AG04450 (cell line): ENCODE measurements at places on chromosomes 2 and 18.
A peak's percentile ranks its signal among the peaks of the same experiment; 100 is the strongest.

DNA sequence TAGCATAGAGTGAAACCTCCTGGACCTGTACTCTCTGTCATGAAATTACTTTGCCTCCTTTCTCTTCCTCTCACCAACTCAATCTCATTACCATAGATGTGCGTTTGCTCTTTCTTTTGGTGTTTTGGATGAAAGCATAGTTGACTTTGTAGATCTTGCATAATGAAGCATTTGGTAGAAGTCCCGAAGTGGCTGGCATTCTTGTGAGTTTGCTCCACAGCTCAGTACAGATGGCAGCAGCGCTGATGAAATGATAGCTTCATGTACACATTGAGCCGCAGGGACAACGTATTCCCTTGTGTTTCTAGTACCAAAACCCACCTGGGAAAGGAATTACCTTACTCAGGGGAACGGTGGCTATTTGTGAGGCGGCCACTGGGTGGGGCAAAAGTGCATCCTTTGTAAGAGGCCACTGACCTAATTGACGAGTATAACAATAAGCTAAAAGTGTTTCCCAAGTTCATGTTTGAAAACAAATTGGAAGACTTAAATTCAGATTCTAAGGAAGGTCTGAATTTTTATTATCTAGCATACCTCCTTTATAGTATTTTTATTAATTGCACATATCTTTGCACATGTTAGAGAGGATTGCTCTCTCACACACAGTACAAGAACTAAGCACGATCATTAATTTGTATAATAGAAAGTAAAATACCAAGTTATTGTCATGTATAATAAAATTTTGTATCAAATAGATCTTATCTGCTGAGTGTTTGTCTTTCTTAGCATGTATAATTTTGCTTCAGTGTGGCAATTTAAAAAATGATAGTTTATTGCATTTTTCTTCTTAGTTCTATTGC is 25.4 kb upstream of the CDH7 start:
- no peak for DNase-seq

DNA sequence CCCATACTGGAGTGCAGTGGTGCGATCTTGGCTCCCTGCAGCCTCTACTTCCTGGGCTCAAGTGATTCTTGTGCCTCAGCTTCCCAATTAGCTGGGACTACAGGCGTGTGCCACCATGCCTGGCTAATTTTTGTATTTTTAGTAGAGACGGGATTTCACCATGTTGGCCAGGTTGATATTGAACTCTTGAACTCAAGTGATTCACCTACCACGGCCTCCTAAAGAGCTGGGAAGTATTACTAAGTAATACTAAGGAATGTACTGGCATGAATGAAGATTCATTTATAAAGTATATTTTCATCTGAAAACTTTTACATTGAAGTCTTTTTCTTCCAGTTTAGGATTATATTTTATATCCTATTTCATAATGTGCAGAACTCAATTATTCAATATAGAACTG is 38.1 kb downstream of the NUP35 start:
- DNase-seq, result peak; percentile 30

DNA sequence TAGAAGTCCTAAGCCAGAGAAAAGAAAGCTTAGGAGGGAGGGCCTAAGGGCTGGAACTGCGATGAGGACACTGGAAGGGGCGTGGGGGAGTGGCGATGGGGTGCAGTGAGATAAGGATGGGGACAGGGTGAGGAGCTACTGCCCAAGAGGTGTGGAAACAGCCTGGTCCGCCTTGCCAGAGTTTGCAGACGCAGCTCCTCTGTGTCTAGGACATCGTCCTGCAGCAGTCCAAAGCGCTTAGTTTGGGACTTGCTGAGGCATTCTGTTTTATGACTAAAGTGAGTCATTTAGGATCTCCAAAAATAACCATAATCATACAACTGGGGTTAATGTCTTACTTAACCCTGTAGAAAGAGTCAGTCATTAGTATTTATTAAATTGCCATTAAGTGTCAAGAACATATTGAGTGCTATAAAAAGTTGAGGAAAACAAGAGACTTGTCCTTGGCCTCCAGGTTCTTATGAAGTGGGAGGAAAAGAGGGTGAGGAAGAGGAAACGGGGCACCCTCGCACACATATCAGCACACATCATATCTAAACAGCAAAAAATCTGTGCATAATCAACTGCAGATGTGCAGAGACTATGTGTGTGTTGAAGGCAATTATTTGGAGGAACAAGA is 74.8 kb downstream of the CDK15 start:
- no peak for DNase-seq

DNA sequence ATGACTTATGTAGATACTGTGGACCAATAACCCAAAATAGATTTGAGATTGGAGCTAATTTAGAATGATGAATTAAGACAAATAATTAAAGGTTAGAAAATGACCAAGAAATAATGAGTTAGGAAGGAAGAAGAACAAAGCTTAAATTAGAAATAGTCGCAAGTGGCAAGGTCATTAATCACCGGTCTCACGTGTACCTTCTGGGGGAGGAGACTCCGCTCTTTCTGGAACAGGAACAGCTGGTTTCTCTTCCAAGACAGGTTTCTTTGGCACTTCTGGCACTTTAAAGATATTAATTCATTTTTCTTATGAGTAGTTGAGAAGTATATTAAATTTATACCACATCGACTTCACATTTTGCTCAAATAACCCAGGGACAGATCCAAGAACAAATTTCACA is 156.7 kb downstream of the TTN start:
- no peak for DNase-seq

GRCh38 chr2:25899404-25899970 is 21.2 kb upstream of the ASXL2 start:
- no peak for DNase-seq

- DNase-seq, result no peak
Observed at GRCh38 chr18:47876813-47877212, 53.6 kb downstream of the SMAD2 start.
